ENCODE measurements at places on chromosomes 5 and 9.

DNA sequence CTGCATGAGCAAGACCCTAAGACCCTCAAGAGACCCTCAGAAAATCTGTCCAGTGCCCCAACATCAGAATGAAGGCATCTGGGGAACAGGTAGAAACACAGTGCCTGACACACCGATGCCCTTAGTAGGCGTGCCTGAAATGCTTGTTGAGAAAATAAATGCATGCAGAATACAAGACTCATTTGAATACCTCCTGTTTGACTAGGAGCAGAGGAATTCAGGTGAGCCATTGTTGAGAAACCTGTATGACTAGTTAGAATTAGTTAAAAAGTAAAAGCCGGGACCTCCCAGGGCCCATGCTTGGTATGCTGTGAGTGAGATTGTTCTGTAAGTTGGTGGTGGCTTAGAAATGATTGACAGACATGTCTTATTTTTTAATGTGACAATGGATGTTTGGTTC is 55.0 kb downstream of the WWC1 start:
- DNase-seq = no peak

DNA sequence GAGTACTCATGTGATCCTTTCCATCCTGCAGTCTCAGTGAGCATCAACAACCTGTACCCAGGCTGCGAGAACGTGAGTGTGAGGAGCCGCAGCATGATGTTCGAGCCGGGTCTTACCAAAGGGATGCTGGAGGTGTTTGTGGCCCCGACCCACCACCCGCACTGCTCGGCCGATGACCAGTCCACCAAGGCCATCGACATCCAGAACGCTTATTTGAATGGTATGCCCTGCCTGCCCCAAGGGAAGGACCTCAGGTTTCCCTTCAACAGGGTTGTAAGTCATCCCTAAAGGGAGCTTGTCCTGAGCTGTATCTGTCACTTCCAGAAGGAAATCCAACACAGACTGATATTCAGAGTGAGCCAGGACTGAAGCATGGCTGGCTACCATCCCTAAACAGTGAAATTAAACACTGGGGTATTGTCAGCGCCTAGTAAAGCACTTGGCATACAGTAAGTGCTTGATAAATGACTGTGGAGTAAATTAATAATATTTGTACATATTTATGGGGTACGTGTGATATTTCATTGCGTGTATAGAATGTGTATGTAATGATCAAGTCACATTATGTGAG is 39.3 kb upstream of the CTSL start:
- DNase-seq = no peak

GRCh38 chr9:136944212-136944518 is 373 bp downstream of the FBXW5 start:
- DNase-seq = no peak

DNA sequence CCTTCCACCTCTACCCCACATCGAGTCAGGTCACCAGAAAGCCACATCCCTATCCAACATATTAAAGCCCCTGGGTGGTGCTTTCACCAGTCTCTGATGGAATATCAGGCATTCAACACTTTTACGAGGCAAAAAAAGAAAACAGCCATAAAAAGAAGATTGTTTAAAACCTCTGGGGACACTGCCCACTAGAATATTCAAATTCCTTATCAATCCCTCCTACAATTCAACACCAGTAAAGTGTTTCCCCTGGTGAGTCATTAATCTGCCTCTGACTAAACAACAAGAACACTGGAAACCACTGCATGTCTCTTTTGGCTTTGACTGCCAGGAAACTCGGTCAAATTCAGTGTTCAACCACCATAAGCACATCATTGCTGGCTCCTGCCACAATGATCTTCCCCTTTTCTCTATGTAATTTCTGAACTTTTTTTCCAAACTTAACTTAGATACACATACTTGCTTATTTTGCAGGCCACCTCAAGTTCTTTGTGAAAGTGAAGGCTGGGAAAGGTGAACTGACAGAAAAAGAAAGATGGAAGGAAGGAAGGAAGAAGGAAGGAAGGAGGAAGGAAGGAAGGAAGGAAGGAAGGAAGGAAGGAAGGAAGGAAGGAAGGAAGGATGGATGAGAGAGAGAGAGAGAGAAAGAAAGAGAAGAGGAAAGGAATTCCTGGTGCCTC is 105.3 kb downstream of the PAX5 start:
- peak; percentile 85 for DNase-seq

- DNase-seq = peak; percentile 50
These were observed 6.6 kb downstream of the GALNT10 start for GRCh38 chr5:154196955-154197652.

GRCh38 chr9:2919347-2919746 is 75.5 kb upstream of the PUM3 start:
- DNase-seq = peak; percentile 9

- DNase-seq = peak; percentile 34
These were observed 199.2 kb downstream of the TRIO start for GRCh38 chr5:14342306-14342705.
